GM10248 (cell line): ENCODE measurements at places on chromosomes 5 and 9.

- DNase-seq, result no peak
Observed at GRCh38 chr9:108694170-108694569, 161.6 kb downstream of the ACTL7B start.

GRCh38 chr9:76619640-76620039, 144.6 kb upstream of the PCA3 start:
- DNase-seq, result no peak

- no peak for DNase-seq
Observed at GRCh38 chr5:179348843-179349242, 3.6 kb upstream of the ADAMTS2 start.

DNA sequence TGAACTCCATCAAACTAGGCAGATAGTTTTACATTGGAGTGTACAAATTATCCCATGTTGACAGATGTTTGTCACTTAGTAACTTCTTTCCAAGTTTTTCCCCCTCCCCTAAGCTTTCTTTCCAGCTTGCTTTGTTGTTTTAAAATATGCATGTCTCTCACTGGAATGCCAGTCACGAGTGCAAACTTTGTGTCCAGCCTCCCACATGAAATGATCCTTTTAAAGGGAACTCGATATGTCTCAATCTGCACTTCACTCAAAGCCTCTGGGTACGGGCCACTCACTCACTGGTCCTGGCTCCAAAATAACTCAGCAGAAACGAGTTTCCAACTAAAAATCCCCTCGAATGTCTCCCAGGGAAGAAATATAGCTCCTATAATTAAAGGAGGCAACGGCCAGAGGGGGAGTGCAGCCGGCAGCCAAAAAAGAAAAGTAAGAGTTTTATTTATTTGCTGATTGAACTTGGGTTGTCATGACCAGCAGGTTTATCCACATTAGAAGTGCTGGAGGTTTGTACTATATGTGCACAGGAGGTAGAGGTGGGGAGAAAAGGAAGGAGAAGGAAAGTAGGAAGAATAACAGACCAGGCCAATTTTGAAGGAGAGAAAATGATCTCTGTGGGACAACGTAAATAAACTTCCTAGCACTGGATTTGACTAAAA, 17.5 kb downstream of the NR2F1 start:
- DNase-seq, result no peak

DNA sequence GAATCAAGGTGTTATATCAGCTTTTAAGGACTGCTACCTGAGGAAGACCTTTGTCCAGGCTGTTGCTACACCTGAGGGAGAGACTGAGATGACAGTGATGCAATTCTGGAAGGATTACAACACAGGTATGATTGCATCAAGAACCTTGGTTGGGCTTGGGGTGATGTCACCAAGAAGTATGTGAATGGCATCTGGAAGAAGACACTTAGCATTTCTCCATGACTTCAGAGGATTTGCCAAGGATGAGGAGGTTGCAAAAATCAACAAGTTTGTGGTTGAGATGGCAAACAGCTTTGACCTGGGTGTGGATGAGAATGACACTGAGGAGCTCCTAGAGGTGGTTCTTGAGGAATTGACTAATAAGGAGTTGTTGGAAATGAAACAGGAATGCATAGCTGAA, 67.9 kb upstream of the PANK3 start:
- DNase-seq, result no peak

GRCh38 chr5:57085306-57086081, 88.4 kb upstream of the GPBP1 start:
- DNase-seq, result no peak

- DNase-seq, result no peak
Observed at GRCh38 chr5:149060325-149060724, 2.5 kb downstream of the SH3TC2 start.

- DNase-seq, result no peak
Observed at GRCh38 chr5:8320244-8320643, 451.3 kb downstream of the MTRR start.

DNA sequence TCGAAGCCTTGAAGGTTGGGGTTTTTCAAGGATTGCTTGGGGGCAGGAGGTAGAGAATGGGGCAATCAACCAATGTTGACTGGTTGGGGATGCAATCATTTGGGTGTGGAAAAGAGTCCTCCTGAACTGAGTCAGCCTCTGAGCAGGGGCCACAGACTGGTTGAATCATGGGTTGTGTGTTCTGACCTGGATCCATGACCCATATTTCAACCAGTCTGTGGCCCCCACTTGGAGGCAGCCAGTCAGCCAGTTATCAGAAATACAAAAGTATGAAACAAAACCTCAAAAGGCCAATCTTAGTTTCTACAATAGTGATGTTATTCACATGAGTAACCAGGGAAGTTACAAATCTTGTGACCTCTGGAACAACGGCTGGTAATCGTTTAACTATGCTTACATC, 81.4 kb upstream of the RANBP6 start:
- DNase-seq, result no peak

DNA sequence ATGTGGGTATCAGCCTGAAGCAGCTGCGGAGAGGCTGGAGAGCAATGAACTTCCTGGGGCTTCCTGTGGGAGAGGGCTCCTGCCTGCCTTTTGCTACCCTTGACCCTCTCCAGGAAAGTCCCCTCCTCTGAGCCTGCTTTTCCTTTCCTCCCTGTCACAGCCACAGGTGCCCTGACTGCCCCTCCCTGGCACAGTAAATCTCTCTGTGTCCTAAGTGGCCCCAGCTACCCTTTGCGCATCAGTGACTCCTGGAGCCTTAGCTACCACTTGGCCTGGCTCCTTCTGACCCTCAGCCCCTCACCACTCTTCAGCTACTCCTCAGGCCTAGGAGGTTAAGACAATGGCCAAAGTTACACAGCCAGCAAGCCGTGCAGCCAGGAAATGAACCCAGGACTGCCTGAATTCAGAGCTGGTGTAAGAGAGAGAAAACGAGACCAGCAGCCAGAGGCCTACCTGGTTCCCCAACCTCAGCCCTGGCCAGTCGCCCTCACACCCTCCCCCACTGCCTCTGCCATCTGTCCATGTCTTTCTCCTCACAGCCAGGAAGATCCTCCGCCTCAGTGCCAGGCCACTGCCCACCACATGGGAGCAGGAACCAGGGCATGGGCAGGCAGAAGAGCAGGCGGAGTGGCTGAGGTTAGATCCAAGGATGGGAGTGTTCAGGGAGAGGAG, 18.6 kb downstream of the CNTFR start:
- DNase-seq, result no peak

DNA sequence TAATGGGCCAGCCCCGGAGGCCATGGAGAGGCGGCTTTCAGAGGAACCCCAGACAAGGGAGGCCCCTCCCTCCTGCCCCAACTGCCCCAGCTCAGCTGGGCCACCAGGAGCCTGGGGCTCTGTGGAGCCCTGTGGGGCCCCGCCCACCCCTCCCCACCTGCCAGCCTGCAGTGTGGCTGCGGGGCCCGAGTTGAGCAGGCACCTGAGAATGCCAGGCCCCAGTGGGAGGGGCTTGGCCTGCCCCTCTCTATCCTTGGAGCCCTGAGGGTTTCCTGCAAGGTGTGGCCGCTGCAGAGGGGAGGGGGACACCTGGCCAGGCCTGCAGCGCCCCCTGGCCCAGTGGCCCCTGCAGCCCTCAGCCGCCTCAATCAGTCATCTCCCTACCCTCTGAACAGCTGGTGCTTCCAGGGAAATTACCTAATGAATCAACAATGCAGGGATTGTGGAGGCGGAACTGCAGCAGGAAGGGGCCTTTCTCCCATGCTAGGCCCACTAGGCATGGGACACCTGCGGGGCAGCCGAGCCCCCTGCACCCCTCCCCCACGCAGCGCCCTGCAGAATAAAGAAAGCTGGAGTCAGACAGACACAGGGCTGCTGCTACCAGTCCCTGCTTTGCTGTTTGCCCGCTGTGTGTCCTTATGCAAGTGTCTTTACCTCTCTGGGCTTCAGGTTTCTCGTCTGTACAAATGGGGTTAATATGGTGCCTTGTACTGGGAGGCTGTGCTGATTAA, 48.0 kb downstream of the LMX1B start:
- DNase-seq, result no peak

- DNase-seq, result no peak
Observed at GRCh38 chr5:144457160-144457559, 286.5 kb downstream of the KCTD16 start.

DNA sequence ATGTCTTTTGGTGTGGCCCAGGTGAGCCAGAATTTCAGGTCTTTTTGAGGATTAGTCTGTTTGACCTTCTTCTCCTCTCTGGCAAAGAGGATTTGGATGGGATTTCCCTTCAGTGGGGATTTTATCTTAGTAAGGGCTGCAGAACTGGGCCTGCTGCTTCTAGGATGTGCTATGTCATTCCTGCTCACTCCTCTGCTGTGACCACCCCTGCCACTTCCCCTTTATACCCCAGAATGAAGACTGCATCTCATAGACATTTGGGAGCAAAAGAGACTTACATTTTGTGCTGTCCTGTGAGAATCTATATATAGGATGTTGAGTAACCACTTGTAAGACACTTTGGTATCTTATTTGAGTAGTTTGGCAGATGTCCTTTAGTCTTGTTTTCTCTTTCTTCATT, 76.2 kb downstream of the ARHGAP26 start:
- no peak for DNase-seq

DNA sequence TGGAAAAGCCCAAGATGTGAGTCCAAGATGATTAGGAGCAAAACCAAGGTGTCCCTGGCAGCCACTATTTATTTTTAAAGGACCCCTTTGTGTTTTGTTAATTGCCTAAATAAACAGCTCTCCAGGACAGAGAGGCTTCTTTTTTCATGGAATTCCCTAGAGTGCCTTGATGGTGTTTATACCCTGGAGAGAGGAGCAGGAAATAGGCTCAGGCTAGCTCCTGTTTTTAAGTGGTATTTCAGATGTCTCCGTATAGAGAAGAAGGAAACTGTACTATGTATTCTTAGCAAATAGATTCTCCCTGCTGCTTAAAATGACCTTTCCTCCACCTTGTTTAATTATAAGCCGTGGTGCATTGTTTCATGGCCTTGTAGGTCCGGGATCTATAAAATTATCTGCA, 292.4 kb downstream of the CD180 start:
- no peak for DNase-seq

- peak; percentile 42 for DNase-seq
Observed at GRCh38 chr5:176959051-176959450, 47.5 kb downstream of the UIMC1 start.

DNA sequence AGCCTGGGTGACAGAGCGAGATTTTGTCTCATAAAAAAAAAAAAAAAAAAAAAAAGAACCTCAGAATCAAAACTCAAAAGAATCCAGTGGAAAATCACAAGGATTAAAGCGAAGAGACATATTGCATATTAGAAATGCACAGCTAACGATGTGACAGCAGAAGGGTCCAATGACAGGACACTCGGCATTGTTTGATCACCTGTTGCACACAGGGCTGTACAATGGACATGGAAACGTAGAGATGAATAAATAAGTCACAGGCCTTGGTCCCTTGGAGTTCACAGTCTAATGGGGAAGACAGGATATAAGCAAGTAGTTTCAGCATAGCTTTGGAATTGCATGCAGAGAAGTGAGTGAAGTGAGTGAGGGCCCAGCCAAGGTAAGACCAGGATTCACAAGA, 25.9 kb upstream of the PIK3R1 start:
- DNase-seq, result no peak

- DNase-seq, result no peak
Observed at GRCh38 chr9:18936094-18936871, 96.7 kb downstream of the SAXO1 start.

DNA sequence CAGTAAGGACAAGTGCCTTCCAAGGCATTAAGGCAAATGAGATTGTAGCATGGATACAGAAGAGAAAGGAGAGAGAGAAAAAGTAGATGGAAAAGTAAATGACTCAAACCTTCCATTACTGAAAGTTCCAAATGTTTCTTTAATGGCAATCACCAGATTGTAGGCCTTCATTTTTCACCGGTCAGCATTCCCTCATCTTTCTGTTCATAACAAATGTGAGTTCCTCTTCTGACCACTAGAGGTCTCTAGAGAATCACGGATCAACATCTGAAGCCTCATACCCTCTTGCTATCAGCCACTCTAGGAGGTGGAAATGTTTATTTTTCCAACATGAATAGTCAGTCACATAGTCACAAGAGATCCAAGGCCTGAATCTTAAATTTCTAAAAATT, 73.6 kb upstream of the RPS23 start:
- peak; percentile 53 for DNase-seq

DNA sequence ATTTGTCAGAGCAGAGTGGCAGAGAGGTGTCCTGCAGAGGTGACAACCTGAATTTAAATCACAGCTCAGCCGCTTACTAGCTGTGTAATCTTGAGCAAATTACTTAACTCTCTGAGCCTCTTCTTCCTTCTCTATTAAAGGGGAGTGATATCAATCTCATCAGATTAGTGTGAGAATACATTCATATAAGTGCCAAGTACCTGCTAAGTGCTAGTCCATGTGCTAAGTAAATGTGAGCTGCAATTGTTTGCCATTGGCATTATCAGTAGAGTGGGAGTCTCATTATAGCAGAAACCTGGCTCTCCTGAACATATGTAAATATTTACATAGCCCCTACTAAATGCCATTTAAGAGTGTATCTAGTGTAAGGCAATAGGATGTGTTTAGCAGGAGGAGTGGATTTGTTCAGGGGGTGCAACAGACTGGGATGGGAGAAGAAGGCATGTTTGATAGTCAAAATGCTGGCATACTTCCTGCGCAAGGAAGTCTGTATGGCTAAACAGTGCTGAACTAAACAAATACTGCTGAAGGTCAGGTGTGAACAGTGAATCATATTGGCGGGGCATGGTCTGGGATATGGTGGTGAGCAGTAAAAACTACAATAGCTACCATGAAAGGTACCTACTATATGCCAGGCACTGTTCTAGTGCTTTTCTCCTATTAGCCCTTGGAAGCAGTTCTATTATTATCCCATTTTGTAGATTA, 74.5 kb downstream of the F2RL2 start:
- DNase-seq, result no peak
